ENCODE measurements at places on chromosomes 5 and 9. TPM values are rescaled to one million over a fixed set of nuclear protein-coding genes. Genes with fewer than 3 reads are reported as not detected.

Gene IL13
- total RNA-seq = not detected

Gene SYK
- 0.14 TPM for total RNA-seq

Gene WASHC1
- total RNA-seq = 8.2 TPM

Gene TRIM14
- 17.6 TPM for total RNA-seq

Gene PCDHA7
- 0.45 TPM for total RNA-seq

Gene NRG2
- 0.28 TPM for total RNA-seq

Gene CAMK2A
- total RNA-seq = 1.5 TPM

Gene SPDL1
- 14.7 TPM for total RNA-seq

Gene GPR150
- 0.78 TPM for total RNA-seq

Gene LCN9
- 0.81 TPM for total RNA-seq

Gene PLAC8L1
- total RNA-seq = 1.9 TPM

Gene DBH
- 0.18 TPM for total RNA-seq

Gene MEF2C
- total RNA-seq = 8.6 TPM

Gene C9orf50
- total RNA-seq = 0.27 TPM

Gene OTULINL
- 5.8 TPM for total RNA-seq

Gene AQP7
- total RNA-seq = 0.73 TPM

Gene DAP
- total RNA-seq = 73.6 TPM

Gene LCN6
- not detected for total RNA-seq

Gene TLE1
- 45.5 TPM for total RNA-seq

Gene UAP1L1
- total RNA-seq = 0.63 TPM

Gene FRRS1L
- total RNA-seq = 1.4 TPM

Gene ANKRD33B
- 6.1 TPM for total RNA-seq

Gene PDLIM4
- 10.4 TPM for total RNA-seq

Gene ITGA2
- 0.97 TPM for total RNA-seq

Gene INSYN2B
- 0.23 TPM for total RNA-seq

Gene COL5A1
- 4.3 TPM for total RNA-seq

Gene SEMA5A
- 2.3 TPM for total RNA-seq

Gene GDNF
- 0.49 TPM for total RNA-seq

Gene MPDZ
- 58.5 TPM for total RNA-seq

Gene ANKRD34B
- 0.24 TPM for total RNA-seq

Gene VAV2
- 16.4 TPM for total RNA-seq

Gene TRIM36
- 1.1 TPM for total RNA-seq

Gene PCDH12
- 0.46 TPM for total RNA-seq

Gene SLC25A2
- 0.67 TPM for total RNA-seq

Gene SERINC5
- total RNA-seq = 6.2 TPM

Measured in motor neuron (in vitro differentiated cells).